ENCODE measurements at places on chromosomes 6 and 20.

GRCh38 chr20:51227744-51228143 lies 204.8 kb upstream of the KCNG1 start:
- no peak for DNase-seq

GRCh38 chr6:155387481-155387880 lies 68.2 kb downstream of the NOX3 start:
- DNase-seq, result no peak

- DNase-seq, result no peak
Measured at GRCh38 chr6:111527367-111527766, 44.3 kb upstream of the REV3L start.

GRCh38 chr20:48846516-48847492 lies 19.0 kb upstream of the PREX1 start:
- no peak for DNase-seq

DNA sequence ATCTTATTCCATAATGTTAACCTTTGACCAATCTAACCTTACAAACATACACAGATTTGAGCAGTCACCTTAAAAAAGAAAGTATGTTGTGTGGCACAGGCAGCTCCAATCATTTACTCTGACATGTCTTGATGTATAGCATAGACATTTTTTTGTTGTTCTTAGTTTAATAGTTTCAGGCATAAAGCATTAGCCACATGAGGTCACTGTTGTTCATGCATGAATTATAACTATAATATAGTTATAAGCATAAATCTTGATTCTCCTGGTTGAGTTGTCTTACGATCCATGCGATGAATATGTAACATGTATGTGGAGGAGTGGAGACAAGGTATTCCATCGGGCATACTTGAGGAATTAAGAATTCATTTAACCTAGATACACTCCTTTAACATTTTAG lies 26.1 kb upstream of the NKAIN2 start:
- DNase-seq, result no peak

DNA sequence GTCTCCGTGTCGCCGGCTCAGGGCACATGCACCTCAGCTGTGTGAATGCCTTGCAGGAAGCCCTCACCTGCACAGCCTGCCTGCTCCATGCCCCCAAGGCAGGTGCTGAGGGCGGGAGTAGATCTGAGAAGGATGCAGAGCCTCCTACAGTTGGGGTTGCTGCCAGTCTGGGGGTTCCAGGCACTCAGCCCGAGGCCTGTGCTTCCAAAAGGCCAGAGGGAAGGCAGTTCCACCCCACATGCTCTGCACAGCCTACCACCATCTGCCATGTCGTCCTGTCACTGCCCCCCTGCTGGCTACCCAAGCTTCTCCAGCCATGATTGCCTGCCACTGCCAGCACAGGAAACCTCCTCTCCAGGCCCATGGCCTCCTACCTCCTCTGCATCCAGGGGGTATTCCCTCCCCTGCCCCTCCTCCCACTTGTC lies 19.3 kb downstream of the ACSS1 start:
- no peak for DNase-seq

- no peak for DNase-seq
Measured at GRCh38 chr20:59150821-59151251, 12.8 kb upstream of the ZNF831 start.

- DNase-seq, result no peak
Measured at GRCh38 chr6:125888989-125889656, 67.4 kb upstream of the HINT3 start.

GRCh38 chr6:35745509-35745908 lies 8.7 kb downstream of the ARMC12 start:
- DNase-seq, result no peak

DNA sequence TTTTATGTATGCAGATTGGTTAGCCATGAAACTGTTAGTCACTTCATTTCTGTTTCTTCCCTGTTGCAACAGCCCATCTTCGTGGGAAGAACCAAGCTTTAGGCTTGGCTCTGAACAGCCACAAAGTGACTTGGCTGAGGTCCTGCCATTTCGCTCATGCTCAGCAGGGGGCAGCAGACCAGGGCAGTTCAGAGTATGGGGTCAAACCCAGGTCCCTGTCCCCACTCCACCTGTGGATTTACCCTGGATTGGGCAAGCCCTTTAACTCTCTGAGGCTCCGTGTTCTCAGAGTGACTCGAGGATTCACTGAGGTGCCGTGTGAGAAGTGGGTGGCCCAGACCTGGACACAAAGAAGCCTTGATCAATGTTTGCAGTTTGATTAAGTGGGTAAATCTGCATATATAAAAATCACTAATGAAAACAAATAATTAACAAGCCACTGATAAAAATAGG lies 19.8 kb upstream of the MAP1LC3A start:
- no peak for DNase-seq

GRCh38 chr6:20861481-20861880 lies 327.2 kb downstream of the CDKAL1 start:
- no peak for DNase-seq

- DNase-seq, result no peak
Measured at GRCh38 chr20:57330998-57331397, 1.4 kb downstream of the SPO11 start.

GRCh38 chr6:33983109-33983716 lies 162.7 kb downstream of the GRM4 start:
- peak; percentile 71 for DNase-seq

- no peak for DNase-seq
Measured at GRCh38 chr6:32610682-32611296, 21.1 kb upstream of the HLA-DRB1 start.

DNA sequence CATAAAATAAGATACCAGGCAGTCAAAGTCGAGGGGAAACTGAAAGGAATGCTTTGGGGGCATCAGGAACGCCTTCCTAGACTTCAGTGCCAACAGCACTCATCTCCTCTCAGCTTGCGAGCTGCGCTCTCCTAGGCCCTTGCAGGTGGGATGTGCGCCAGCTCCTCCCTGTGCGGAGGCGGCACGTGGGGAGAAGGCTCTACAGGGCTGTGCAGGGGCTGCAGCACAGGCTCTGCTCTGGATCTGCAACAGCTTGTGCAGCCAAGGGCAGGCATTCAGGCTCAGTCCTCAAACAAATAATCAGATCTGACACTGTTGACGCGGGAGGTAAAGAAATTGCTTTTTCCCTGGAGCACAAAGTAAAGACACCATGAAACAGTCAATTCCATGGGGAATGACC lies 144.8 kb downstream of the TTLL2 start:
- DNase-seq, result no peak

- no peak for DNase-seq
Measured at GRCh38 chr20:44622501-44623270, 28.8 kb downstream of the ADA start.

DNA sequence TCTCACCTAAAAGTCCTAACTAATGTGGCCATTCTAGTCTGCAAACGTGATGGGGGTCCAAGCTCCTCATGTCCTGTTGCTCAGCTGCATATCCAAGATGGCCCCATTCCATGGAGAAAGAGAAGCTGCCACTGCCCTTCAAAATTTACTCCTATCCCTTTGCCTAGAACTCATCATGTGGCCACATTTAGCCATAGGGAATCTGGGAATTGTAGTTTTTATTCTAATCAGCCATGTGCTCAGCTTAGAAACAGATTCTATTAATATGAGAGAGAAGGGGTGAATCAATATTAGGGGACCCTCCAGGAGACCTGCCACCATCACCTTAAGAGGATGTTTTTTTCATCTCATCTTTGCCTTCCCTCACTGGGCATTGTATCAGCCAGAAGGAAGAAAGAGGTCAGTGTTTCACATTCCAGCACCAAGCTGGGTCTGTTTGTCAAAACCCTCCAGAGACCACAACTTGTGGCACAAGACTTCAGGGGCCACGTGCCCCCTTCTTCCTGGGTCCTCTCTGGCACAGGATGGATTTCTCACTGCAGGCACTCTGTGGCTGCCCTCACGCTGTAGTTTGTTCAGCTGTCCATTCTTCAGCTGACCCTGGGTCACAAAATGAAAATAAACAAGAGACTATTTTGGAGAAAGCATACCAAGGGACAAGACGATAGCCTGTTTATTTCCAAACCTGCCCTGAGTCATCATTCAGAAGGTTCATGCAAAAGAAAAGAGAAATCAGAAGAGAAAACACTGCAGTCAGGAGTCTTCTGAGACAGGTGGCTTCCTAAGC lies 172.0 kb downstream of the EYA2 start:
- DNase-seq, result no peak

- DNase-seq, result no peak
Measured at GRCh38 chr6:107636486-107636885, 146.6 kb downstream of the SOBP start.

- no peak for DNase-seq
Measured at GRCh38 chr6:89989742-89990141, 95.5 kb downstream of the GJA10 start.

GRCh38 chr20:42982218-42982617 lies 207.5 kb downstream of the PTPRT start:
- DNase-seq, result no peak

- no peak for DNase-seq
Measured at GRCh38 chr6:123168892-123169773, 173.1 kb downstream of the CLVS2 start.

DNA sequence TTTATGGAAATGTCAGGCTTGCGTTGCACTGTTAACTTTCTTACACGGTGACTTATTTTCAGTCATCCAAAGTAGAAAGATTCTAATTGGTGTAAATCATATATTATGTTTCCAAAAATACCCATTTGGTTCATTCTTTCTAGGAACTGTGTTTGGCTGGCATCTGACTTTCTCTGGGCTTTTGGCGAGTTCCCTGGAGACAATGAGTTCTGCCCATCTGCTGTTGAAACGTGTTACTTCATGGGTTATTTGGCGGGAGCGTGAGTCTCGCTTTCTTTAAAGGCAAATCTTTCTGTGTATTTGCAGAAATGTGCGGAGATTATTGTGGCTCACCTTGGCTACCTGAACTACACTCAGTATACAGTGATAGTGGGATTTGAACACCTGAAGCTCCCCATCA lies 29.5 kb downstream of the TMEM181 start:
- DNase-seq, result no peak

DNA sequence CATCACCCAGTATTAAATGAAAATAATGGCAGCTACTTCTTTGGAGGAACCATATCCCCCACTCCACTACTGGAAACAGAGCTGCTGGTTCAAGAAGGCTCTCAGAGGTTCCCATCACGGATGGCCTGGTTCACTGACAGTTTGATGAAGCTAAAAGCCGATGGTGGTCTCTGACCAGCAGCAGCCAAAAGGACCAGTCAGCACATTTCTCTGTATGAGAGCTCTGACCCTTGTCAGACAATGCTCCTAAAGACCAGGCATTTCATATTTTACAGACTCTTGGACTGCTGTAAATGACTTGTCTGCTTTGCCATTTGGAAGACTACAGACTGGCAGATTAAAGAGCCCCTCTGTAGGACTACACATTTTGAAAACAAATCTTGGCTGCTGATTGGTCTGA lies 16.6 kb downstream of the PRKN start:
- DNase-seq, result no peak

GRCh38 chr6:89948876-89949275 lies 54.6 kb downstream of the GJA10 start:
- DNase-seq, result no peak

DNA sequence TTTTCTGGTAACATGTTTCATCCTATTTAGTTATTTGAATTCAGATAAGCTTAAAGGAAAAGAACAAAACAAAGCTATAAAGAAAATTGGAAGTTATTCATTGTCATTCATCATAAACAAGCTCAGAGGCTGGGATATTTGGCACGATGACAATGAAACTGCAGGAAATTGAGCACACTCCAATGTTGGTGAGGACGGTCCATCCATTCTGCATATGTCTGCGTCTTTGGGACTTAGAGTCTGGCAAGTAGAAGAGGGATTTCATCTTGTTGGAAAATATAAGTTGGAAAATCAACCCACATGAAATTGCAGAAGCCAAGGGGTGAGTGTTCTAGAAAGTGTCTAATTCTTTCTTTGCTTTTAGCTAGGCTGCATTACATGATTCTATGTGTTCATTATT lies 78.4 kb downstream of the HDGFL1 start:
- no peak for DNase-seq

GRCh38 chr6:26257272-26257671 lies 107.7 kb upstream of the BTN3A2 start:
- DNase-seq, result no peak

DNA sequence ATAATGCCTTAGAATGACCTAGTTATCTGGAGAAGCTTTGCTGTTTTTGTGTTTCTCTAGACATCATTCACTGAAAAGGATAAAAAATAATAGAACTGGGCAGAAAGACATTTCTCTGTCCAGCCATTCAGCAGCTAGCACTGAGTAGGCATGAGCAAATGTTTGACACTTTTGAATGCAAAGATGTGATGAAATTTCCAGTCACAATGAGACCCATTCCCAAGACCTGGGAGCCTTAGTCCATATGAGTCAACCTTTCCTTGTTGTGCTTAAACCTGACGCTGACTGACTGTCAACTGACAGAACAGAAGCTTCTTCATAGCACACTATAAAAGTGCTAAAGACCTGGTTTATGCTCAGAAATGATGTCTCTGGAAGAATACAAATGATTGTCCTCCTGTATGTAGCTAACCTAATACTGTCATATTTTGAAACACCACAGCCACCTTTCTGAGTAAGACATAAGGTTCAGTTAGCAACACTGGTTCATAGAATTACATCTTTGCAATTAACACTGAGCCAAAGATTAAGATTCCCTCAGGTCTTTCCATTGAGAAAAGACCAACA lies 17.1 kb downstream of the RALGAPA2 start:
- DNase-seq, result no peak

- DNase-seq, result no peak
Measured at GRCh38 chr20:46850416-46850815, 44.2 kb upstream of the EYA2 start.

GRCh38 chr20:46820682-46821081 lies 74.0 kb upstream of the EYA2 start:
- DNase-seq, result no peak

DNA sequence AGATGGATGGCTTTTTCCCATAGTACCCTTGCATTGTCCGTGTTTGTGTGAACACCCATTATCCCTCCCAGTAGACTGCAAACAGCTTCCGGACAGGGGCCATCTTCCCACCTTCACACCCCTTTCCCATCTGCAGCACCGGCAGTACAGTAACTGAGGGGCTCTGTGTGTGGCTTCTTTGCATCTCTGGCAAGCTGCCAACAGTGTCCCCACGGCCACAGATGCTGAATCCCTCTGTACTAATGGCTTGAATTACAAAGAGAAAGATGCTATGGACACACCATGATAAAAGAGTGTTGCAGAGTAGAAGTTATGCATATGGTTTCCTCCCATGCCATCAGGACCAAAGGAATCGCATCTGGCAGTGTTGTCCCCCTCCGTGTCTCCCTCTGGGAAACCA lies 101.1 kb upstream of the CDYL start:
- no peak for DNase-seq

DNA sequence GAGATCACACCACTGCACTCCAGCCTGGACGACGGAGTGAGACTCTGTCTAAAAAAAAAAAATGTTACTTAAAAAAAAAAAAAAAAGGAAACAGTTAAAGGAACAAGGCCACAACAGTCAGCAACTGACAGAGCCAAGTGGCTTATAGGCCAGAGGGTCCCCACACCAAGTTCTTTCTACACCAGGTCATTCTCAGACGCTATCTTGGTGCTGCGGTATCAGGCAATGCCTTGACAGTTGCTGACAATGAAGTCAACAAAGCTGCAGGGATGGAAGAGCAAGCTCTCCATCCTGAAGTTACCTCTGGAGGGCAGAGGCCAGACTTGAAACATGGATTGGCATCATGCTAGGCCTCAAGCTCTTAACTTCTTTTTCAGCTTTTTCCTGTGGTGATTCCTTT lies 31.9 kb downstream of the COMMD7 start:
- no peak for DNase-seq

GRCh38 chr6:44356487-44356886 lies 14.0 kb downstream of the SPATS1 start:
- DNase-seq, result no peak

GRCh38 chr6:85465762-85466161 lies 15.9 kb downstream of the NT5E start:
- no peak for DNase-seq

All from cardiac septum (tissue), 1 donor.